Activated naive CD4-positive, alpha-beta T cell treated with anti-CD3 and anti-CD28 coated beads, Interleukin-2, amount 50 U/mL, for 72 hours (primary cell): ENCODE measurements at places on chromosomes 13 and 19. TPM values are rescaled to one million over a fixed set of nuclear protein-coding genes. Genes with fewer than 3 reads are reported as not detected.

GRCh38 chr13:27406178-27406939 is 18.1 kb upstream of the GTF3A start:
- no peak for DNase-seq

Gene ZNF737
- total RNA-seq: 10.6 TPM

Gene EDDM13
- total RNA-seq: 1.2 TPM

GRCh38 chr19:13100031-13100588 is 2.5 kb downstream of the LYL1 start:
- DNase-seq: peak; percentile 91

Gene ERCC2
- 26.3 TPM for total RNA-seq

DNA sequence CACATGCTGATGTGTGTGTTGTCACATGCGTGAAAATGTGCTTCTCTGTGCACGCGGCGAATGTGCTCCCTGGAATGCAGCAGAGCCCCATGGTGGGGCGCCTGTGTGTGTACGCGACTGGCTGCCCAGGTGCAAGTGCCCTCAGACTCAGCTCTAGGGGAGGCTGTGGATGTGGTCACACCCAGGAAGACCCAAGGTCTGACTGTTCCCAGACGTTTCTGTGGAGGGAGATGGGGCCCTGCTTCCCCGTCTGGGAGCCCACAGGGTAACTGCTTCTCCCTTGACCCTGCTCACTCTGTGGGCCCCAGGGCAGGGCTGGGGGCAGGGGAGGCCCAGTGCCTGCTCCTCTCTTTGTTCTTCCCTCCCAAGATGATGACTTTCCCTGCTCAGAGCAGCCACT is 7.9 kb upstream of the UQCR11 start:
- DNase-seq: no peak

DNA sequence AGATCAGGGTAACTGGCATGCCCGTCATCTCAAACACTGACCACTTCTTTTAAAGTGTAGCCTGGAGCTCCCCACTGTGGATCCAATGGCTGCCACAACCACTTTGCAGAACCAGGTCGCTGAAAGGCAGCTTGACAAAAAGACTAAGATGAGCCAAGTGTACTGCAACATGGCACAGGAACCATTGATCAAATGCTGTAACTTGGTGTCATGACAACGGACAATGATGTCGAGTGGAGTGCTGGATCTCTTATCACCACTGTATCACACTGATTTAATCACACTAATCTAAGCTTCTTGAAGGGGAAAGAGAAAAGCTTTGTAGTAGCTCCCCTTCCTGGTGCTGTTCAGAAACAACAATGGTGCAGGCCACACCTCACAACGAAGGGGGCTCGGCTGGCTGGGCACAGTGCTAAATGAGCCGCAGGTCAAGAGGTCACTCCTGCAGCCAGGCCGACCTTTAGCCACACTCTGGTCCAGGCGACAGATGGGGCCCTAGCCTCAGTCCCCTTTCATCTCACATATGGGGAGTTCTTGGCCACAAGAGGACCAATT is 2.2 kb upstream of the TNFRSF19 start:
- DNase-seq: no peak

- DNase-seq: no peak
Measured at GRCh38 chr13:59493436-59493965, 670.2 kb downstream of the DIAPH3 start.

- no peak for DNase-seq
Measured at GRCh38 chr13:109567315-109567714, 219.1 kb downstream of the IRS2 start.

DNA sequence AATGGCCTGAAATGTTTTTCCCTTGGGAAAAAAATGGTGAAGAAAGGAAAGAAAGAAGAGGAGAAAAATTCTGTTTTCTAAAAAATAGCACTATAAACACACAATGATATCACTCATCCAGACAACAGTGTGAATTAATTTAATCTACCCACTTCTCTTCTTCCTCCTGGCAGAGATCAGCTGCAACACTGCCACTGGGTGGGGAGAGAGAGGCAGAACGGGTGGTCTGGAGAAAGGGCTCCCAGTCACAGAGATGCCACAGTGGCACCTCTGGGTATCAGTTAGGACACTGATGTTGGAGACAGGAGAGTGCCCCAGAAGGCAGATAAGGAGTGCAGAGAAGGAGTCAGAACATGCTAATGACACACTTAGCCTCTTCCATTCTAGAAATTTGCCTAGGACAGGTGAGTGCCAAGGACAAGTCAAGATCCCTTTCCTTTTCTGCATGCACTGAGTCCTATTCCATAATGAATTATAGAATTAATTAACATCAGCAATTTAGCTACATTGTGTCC is 168.6 kb downstream of the SUCLA2 start:
- DNase-seq: no peak

DNA sequence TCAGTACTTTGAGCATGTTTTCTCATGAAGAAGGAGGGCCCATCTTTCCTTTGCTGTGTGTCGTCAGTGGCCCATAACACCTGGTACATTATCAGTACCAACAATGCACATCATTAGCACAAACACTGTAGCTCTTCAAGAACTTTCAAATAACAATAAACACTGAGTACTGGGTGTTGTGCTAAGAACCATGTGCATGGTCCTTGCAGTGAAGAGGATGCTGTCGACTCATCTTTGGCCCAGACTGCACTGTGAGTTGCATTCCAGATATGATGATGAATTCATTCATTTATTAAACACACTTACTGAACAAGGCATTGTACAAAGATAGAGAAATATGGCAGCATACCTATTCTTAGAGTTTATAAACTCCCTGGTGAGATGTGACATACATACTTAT is 55.8 kb downstream of the FLT3 start:
- no peak for DNase-seq

- no peak for DNase-seq
Measured at GRCh38 chr13:39565036-39565949, 37.7 kb downstream of the LHFPL6 start.

Gene TNNI3
- total RNA-seq: not detected

DNA sequence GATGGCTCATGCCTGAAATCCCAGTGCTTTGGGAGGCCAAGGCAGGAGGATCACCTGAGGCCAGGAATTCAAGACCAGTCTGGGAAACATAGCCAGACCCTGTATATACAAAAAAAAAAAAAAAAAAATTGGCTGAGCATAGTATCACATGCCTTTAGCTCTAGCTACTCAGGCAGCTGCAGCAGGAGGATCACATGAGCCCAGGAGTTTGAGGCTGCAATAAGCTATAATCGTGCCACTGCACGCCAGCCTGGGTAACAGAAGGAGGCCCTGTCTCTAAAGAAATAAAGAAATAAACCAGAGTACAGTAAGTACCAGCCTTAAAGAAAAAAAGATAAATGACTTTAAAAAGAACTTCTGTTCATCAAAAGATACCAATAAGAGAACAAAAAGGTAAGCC is 52.9 kb downstream of the FAM124A start:
- no peak for DNase-seq

Gene USHBP1
- 0.49 TPM for total RNA-seq

Gene ZNF865
- 13.7 TPM for total RNA-seq

- DNase-seq: peak; percentile 59
Measured at GRCh38 chr19:15464394-15465385, at the start of gene RASAL3. Gene RASAL3, minus strand, starts transcription at chr19:15464544. Its CDS starts 186 bp downstream, at chr19:15464358.

DNA sequence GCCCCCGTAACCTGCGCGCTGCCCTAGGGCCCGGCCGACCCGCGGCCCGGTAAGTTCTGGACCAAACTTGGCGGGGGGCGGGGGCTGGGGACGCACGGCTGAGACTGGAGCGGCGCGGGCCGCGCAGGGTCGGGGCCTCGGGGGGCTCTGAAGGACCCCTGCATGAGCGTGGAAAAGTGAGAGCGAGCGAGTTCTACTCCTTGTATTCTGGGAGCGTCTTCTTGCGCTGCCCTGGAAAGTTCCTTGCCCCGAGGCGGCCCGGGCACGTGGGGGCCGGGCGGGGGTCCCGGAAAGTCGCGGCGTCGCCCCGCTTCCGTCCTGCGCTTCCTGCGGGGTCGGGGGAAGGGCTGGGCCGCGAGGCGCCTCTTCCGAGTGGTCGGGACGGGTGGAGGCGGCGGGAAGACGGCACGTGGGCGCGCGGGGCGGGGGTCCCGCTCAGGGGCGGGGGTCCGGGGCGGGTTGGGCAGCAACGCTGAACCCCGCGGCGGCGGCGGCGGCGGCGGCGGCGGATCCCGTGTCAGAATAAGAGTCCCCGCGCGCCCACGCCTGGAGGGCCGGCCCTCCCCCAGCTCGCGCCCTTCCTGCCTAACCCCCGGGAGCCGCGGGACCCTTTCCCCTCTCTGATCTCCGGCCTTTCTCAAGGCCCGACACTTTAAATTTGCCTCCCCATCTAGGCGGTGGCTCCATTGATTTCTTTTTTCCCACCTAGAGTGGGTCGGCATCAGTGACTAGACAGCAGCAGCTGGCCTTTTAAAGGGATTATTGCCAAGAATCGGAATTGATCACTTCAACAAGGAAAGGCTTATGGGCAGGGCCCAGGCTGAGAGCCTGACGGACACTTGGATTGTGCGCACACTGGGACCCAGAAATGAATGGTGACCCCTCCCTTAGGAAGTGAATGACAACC is 749 bp downstream of the GATAD2A start:
- no peak for DNase-seq

DNA sequence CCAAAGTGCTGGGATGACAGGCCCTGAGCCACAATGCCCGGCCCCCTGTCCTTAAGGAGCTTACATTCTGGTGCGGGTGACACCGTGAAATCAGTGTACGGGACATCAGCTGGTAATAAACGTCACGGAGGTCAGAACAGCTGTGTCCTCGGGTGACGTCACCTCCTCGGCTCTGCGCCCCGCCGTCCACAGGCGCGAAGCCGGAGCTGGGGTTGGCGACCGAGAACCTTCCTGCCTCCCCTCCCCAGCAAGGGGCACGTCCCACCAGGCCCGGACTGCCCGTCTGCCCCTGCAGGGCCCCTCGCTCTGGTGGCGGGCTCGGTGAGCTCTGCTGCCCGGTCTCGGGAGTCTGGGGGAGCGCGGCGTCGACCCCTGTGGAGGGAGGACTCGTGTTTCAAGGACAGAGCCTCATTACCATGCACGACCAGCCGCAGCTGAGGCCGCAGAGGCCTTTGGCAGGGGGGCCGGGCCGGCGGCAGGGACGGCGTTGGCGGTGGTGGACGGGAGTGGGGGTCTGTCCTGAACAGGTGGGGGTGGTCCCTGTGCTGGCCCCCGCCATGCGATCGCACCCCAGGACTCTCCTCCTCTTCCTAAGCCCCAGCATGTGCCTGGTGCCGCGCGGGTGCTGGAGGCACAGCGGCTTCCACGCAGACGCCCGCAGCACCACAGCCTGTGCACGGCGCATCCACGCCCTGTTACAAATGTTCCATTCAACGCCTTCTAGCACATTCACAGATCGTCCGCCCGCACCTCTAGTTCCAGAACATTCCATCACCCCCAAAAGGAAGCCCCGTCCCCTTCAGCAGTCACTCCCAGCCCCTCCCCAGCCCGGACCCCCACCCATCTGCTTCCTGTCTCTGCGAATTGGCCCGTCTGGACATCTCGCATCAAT is 5.4 kb downstream of the LINGO3 start:
- DNase-seq: no peak

GRCh38 chr13:31631071-31631470 is 108.3 kb upstream of the RXFP2 start:
- no peak for DNase-seq

- no peak for DNase-seq
Measured at GRCh38 chr13:99528547-99528946, 27.3 kb downstream of the TM9SF2 start.

Gene FARSA
- total RNA-seq: 89.2 TPM
